Glomerular endothelial cell (primary cell): ENCODE measurements at places on chromosomes 2 and 18. TPM values are rescaled to one million over a fixed set of nuclear protein-coding genes. Genes with fewer than 3 reads are reported as not detected.

The AQP12A gene
- total RNA-seq, result not detected in 2 replicates

DNA sequence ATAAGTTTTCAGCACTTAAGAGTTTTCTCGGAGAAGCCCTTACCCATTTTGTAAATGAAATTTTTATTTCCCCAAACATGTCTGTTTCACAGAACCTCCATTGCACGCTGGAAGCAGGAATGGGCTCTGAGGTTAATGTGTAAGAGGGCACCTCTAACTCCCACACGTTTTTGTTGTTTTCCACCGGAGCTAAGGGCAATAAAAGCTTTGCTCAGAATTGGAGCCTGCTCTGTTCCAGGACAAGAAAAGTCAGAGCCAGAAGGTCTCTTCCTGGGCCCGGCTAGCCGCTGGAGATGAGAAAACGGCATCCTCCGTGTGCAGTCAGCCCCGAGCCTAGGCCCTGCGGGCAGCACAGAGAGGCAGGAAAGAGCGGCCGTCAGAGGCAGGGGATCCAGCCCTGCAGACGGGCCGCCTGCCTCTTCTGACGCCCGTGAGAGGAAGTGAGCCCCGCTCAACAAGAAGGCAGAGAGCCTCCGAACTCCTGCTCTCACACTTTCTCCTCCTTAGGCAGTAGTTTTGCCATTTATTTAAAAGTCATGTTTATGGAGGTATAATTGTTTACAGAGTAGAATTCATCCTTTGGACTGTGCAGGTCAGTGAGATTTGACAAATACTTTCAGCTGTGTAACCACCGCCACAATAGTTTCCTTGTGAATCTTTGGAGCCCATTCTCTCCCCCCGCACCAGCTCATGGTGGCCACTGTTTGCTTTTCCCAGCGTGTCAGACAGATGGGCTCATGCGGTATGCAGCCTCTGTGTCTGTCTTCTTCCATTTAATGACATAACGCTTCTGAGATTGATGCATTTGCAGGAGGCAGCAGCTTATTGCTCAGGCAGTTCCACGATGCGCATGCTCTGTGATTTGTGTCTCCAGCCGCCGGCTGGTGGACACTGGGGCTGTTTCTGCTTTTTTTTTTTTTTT is 117.3 kb downstream of the GALR1 start:
- DNase-seq, result no peak

GRCh38 chr2:37582481-37583220 is 88.8 kb downstream of the CDC42EP3 start:
- DNase-seq, result no peak

DNA sequence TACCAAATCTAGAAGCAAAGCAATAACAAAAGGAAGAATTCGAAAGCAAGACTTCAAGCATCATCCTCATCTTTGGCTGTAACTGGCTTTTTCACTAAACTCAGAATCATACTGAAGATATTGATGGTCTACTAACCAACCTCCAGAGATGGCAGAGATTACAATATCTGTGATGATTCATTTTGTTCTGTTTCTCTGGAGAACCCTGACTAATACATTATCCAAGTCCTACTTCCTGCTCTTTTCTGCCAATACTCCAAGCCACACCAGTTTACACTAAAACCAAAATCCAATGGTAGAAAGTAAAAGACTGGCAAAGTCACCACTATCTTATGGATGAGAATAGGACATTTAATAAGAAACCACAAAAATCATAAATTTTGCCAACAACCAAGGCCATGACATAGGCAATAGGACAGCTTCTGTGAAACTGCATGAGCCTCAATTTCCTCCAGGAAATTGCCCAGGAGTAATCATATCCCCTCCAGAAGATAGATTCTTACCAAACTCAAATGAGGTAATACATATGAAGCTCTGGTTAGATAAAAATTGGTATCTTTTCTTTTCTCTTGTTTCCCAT is 159.8 kb downstream of the METTL4 start:
- peak; percentile 25 for DNase-seq

DNA sequence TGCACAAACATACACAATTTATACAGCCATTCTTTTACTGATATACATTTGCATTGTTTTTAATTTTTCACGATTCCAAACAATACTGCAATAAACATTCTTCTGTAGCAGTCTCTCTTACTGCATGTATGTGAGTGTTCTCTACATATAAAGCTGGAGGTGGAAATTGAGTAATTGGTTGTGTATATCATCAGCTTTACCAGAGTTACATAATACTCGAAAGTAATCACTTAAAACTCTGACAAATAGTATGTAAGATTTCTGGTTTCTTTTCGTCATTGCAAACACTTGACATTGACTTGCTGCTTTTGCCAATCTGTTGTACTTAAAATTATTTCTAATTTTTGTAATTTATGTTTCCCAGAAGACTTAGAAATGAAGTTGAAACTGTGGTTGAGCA is 110.2 kb downstream of the TDRD15 start:
- DNase-seq, result no peak

DNA sequence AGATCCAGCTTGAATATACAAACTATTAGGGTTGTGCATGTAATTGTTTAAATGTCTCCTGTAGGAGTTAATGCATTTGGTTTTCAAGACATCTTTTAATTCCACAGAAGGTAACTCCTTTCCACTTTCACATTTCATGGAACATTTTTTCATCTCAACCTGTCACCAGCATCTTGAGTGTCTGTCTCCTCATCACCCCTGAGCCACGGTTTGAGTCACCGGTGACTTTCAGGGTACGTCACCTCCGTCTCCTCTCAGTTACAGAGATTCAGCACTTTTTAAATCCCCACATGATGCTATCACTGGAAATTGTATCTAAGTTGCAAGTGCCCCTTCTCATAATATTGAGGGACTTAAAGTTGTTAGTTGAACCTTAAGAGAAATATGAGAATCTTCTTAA is 25.3 kb downstream of the GPR55 start:
- no peak for DNase-seq

GRCh38 chr2:22217881-22218280 is 1094.1 kb downstream of the TDRD15 start:
- DNase-seq, result no peak

The PLA2R1 gene
- 6.6 and 14.5 TPM in 2 replicates for total RNA-seq

- DNase-seq, result no peak
Observed at GRCh38 chr2:40242315-40242714, 209.6 kb downstream of the SLC8A1 start.

DNA sequence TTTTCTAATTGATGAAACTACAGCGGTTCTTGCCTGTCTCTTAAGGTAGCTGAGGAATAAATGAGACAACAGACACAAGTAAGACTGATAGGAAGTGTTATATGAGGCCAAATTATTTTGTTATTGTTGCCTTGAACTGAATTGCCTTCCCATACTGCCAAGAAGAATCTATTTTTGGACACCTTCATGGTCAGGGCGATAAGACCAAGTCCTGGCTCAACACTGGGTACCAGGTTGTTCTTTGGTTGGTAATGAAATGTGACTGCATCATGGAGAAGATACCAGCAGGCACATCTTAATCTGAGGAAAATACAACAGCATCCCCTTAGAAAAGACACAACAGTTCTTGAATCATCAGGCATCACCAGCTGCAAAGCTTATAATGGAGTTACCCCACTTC is 23.7 kb downstream of the MSGN1 start:
- no peak for DNase-seq

The SPC25 gene
- total RNA-seq, result 1.6 and 6.4 TPM in 2 replicates
